ENCODE measurements at places on chromosomes 12 and 14. TPM values are rescaled to one million over a fixed set of nuclear protein-coding genes. Genes with fewer than 3 reads are reported as not detected.

GRCh38 chr12:3533703-3534386 lies 42.8 kb downstream of the PRMT8 start:
- no peak for DNase-seq
- no peak overlapping the region for H3K27ac ChIP-seq
- H3K27me3 ChIP-seq: peaks cover 7% of the 10 kb centered on the region
- H3K36me3 ChIP-seq: no peaks in the 10 kb centered on the region
- H3K4me3 ChIP-seq: no peak overlapping the region
- no peaks in the 10 kb centered on the region for H3K4me1 ChIP-seq

GRCh38 chr14:75328558-75329155 lies 50.0 kb downstream of the FOS start:
- H3K4me3 ChIP-seq: no peak overlapping the region
- peaks cover 13% of the 10 kb centered on the region for H3K4me1 ChIP-seq
- H3K36me3 ChIP-seq: no peaks in the 10 kb centered on the region
- no peak for DNase-seq
- H3K27ac ChIP-seq: no peak overlapping the region

GRCh38 chr12:24200010-24200409 lies 250.5 kb upstream of the SOX5 start:
- no peak overlapping the region for H3K27ac ChIP-seq
- H3K4me3 ChIP-seq: no peak overlapping the region
- no peaks in the 10 kb centered on the region for H3K36me3 ChIP-seq
- no peaks in the 10 kb centered on the region for H3K4me1 ChIP-seq
- H3K27me3 ChIP-seq: no peaks in the 10 kb centered on the region

GRCh38 chr14:54981698-54982097 lies 45.2 kb downstream of the WDHD1 start:
- peaks cover 5% of the 10 kb centered on the region for H3K4me1 ChIP-seq
- H3K36me3 ChIP-seq: peaks cover 49% of the 10 kb centered on the region
- H3K4me3 ChIP-seq: no peak overlapping the region
- H3K27ac ChIP-seq: no peak overlapping the region
- H3K27me3 ChIP-seq: no peaks in the 10 kb centered on the region

GRCh38 chr14:89324501-89325298 lies 92.3 kb downstream of the FOXN3 start:
- H3K4me1 ChIP-seq: peaks cover 24% of the 10 kb centered on the region
- no peak overlapping the region for H3K4me3 ChIP-seq
- peaks cover 51% of the 10 kb centered on the region for H3K36me3 ChIP-seq
- no peaks in the 10 kb centered on the region for H3K27me3 ChIP-seq

DNA sequence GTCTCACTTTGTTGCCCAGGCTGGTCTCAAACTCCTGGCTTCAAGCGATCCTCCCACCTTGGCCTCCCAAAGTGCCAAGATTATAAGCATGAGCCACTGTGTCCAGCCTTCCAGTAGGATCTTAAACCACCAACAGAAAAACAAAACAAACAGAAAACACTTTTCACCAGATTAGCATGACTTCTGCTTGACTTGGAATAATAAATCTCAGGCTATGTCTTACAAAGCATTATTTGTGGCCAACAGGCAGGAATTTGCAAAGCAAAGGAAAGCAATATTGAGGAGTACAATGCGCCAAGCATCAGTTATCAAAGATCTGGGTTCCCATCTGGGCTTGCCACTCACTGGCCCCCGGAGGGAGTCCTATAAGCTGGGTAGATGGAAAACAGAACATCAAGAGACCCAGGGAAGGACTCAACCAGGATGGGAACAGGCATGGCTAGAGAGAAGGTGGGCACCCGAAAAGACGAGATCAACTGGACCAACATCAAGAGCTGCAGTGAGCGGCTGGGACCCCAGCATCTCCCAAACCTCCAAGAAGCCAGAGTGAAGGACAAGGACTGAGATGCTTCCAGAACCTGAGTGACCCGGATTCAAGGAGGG lies 101.2 kb downstream of the TMEM30B start:
- H3K36me3 ChIP-seq: no peaks in the 10 kb centered on the region
- peaks cover 27% of the 10 kb centered on the region for H3K4me1 ChIP-seq
- H3K27ac ChIP-seq: no peak overlapping the region
- no peak for DNase-seq
- H3K4me3 ChIP-seq: no peak overlapping the region
- peaks cover 5% of the 10 kb centered on the region for H3K27me3 ChIP-seq

DNA sequence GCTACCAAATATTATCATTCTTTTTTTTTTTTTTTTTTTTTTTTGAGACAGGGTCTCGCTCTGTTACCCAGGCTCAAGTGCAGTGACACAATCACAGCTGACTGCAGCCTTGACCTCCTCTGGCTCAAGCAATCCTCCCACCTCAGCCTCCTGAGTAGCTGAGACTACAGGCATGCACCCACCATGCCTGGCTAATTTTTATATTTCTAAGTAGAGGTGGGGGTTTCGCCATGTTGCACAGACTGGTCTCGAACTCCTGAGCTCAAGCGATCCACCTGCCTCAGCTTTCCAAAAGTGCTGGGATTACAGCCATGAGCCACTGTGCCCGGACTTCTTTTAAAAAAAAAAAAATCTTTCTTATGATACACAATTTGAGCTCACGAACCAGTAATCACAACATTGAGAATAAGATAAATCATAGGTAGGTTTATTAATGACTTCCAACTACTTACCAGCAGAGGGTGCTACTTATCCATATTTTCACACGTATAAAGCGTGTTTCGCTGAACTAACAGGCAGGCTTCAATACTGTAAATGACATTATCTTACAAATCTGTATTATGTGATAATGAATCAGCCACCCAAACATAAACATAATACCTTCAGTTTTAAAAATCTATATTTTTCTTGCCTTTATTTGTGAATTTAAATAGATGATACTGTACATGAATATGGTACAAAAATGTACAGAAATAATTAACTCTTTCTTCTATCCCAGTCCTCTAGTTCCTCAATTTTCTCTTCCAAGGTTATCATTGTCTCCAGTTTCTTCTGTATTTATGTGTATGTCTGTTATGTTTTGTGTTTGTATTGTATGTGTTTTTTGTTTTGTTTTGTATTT lies 42.5 kb upstream of the BCAT1 start:
- H3K4me1 ChIP-seq: no peaks in the 10 kb centered on the region
- no peak overlapping the region for H3K4me3 ChIP-seq
- peaks cover 1% of the 10 kb centered on the region for H3K27me3 ChIP-seq
- H3K36me3 ChIP-seq: no peaks in the 10 kb centered on the region
- DNase-seq: peak; percentile 41
- no peak overlapping the region for H3K27ac ChIP-seq

PLEKHG3 gene
- total RNA-seq: 36.0 TPM

CLEC9A gene
- total RNA-seq: not detected
